ENCODE measurements at places on chromosomes 3 and 15.

- DNase-seq = no peak
Observed at GRCh38 chr3:97763586-97764406, 762 bp upstream of the ARL6 start.

DNA sequence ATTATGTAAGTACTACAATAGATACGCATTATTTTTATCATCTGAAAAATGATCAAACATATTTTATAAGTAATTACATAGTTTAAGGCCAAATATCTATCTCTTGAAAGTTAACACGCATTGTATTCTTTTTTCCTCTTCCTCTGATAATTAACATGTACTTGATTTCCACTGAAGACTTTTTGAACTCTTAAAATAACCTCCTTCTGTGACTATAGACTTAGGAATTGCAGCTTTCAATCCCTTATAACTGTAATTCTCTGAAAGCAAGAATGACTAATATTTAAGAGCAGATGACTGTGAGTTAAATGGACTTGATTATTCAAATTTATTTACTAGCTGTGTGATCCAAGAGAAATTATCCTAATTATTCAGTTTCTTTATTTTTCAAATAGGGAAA lies 730.6 kb upstream of the NECTIN3 start:
- DNase-seq = no peak

- DNase-seq = no peak
Observed at GRCh38 chr15:27258287-27258686, 287.3 kb downstream of the GABRG3 start.

DNA sequence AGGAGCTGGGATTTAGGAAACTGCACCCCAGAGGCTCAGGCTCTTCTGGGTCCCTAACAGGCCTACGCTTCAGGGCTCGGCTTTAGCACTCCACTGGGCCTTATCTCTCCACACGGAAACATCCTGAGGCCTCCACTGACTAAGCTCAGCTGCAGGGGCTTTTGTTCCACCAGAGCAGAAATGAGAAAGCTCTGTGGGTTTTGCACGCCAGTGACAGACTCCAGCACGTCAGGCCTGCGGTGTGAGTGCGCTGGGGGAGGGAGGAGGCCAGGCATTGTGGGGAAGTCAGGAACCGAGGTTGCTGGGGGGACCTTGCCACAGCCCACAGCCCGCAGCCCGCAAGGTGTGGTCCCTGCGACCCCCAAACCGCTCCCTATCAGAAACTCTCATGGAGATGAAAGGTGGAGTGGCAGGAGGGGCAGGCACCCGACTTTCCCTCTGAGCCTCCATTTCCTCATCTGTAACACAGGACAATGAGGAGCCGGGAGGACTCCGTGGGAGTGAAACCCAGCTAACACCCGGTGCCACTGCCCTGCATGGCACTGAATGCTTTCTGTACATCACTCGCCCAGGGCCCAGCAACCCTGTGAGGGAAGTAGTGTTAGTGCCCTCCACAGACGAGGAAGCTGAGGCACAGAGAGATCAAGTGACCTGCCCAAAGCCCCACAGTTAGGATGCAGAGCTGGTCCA lies 106.5 kb downstream of the TPRA1 start:
- peak; percentile 82 for DNase-seq

GRCh38 chr3:141070727-141071357 lies 19.7 kb downstream of the SPSB4 start:
- no peak for DNase-seq

DNA sequence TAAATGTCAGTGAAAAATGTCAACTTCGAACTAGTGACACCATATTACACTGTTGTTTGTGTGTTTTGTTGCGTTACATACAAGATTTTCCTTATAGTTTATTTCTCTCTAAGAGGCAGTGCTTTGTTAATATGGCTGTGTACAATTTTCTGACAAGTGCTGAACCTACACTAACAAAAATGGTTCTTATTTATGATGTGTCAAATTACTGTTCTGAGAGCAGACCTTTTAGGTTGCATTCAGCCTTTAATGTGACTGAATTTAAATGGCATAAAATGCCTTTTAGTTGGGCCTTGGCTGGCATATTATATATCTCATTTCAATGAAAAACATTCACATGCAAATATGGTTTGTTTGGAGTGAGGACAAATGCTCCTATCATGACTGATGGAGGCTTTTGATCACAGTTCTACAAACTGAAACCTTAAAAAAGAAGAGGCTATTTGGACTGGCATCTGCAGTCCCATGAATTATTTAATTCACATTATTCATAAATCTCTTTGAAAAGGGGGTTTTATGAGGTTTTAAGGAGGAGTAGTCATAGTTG lies 750.6 kb downstream of the CADM2 start:
- DNase-seq = no peak

GRCh38 chr3:70383360-70383831 lies 71.0 kb upstream of the MDFIC2 start:
- no peak for DNase-seq

- no peak for DNase-seq
Observed at GRCh38 chr3:44093531-44093930, 148.2 kb upstream of the TOPAZ1 start.

- DNase-seq = no peak
Observed at GRCh38 chr15:76177491-76178040, 117.8 kb downstream of the TMEM266 start.

GRCh38 chr3:193701953-193702635 lies 109.1 kb downstream of the OPA1 start:
- DNase-seq = no peak

GRCh38 chr3:84082726-84083125 lies 876.1 kb upstream of the CADM2 start:
- DNase-seq = no peak

GRCh38 chr3:114333180-114333922 lies 39.5 kb downstream of the TIGIT start:
- no peak for DNase-seq

Data from stimulated activated naive CD8-positive, alpha-beta T cell treated with anti-CD3 and anti-CD28 coated beads, Interleukin-15, Interleukin-2, amounts not matched to agents 100 U/mL and 50 U/mL, for 24 hours (primary cell).